ENCODE measurements at places on chromosomes 12 and 14. TPM values are rescaled to one million over a fixed set of nuclear protein-coding genes. Genes with fewer than 3 reads are reported as not detected.

Gene TDRD9
- 0.08 TPM for total RNA-seq

Gene DAO
- not detected for total RNA-seq

Gene PTGDR
- total RNA-seq, result 0.38 TPM

Gene ATP5MC2
- 347 TPM for total RNA-seq

Gene ARID2
- 43.9 TPM for total RNA-seq

Gene LALBA
- total RNA-seq, result not detected

Gene ADAMTS20
- total RNA-seq, result not detected

Gene FAM234B
- total RNA-seq, result 4.5 TPM
